ENCODE measurements at places on chromosomes 3 and 15.
A peak's percentile ranks its signal among the peaks of the same experiment; 100 is the strongest.

- DNase-seq = no peak
These were observed 5.6 kb upstream of the ABTB1 start for GRCh38 chr3:127667119-127667681.

GRCh38 chr3:181358562-181358961 lies 353.2 kb upstream of the SOX2 start:
- no peak for DNase-seq

GRCh38 chr15:39948817-39949216 lies 14.9 kb downstream of the EIF2AK4 start:
- no peak for DNase-seq

DNA sequence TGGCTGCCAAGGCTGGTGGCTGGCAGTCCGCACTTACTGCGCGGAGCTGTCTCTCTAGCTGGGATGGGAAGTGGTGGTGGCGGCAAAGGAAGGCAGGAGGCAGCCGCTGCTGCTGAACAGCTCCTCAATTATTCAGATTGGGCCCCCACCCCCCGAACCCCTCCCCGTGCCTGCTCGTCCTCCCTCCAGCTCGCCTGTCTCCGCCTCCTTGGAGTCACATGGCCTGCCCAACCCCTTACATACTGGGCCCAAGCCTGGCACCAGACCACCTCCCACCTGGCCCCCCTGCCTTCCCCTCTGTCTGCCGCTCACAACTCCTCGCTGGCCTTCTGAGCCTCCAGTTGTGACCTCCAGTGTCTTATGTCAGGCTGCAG lies at the start of gene SLC7A14:
Gene SLC7A14 (minus strand): TSS at position 139 of the 374 bp plus-strand sequence. CDS start 59,139 bp downstream, outside the sequence.
- DNase-seq = peak; percentile 50
